ENCODE measurements at places on chromosomes 16 and 17.

- no peak for DNase-seq
Measured at GRCh38 chr16:62969711-62970318, 933.6 kb upstream of the CDH8 start.

DNA sequence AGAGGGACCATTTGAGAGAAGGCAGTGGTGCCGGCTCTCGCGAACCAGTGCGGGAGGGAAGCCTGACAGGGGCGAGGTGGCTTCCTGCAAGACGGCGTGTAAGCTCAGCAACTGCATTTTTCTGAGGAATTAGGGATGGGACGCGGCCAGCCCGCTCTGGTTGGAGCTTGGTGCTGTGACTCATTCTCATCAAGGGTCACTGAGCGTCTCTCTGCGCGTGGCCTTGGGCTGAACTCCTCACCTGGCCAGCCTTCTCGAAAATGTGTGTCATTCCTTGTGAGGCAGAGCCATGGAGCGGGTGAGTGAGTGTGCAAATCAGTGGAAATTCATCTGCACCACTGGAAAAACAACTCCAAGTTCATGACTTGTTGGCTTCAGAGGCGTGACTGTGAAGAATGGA, 52.8 kb downstream of the NTN1 start:
- no peak for DNase-seq

DNA sequence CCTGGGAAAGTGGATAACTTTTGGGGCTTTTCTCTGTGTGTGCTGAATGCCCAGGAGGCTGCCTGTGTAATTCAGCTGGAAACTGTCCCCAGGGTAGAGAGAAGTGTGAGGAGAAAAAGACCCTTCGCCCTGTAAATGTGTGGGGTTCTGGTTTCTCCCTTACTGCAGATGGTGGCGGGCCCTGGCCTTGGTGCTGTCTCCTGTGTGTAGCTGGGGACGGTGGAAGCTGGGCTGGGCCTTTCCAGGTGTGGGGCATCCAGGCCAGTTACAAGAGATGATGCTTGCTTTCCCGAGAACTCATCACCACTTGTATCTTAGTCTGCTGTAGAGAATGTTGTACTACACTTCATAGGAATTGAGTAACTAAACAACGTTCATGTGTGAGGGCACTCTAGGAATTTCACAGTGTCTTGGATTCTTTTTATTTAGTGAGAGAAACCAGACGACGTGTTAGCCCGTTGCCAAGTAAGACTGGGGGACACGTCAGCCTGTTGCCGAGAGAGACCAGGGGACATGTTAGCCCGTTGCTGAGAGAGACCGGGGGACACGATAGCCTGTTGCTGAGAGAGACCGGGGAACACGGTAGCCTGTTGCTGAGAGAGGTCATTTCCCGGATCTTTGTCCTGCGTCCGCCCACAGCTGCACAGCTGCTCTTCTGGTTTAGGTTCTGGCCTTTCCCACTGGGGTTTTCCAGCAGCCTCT, 43.1 kb downstream of the TBCD start:
- no peak for DNase-seq

DNA sequence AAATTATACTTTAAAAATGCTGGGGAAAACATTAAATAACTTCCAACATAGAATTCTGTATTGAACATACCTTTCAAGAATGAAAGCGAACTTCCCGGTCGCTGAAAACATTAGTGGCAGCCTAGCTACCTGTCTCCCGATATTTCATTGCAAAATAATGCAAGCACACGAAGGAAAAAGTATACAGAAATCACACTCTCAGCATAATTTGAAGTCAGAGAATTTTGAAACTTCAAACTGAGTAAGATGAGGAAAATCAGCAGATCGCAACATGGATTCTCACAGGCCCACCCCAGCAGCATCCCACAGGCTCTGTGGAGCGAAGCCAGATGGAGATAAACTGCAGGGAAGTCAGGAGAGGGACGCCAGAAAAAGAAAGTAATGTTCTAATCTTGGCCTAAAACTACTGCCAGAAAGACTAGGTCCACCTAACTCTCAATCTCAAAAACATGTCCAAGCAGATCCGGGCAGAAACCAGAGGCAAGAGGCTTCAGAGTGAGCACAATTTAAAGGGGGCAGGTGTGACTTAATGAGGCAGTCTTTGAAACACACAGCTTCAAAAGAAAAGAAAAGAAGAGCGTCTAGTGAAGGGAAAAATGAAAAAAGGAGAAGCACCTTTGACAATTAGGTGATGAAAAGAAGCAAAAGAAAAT, 4.8 kb upstream of the GOSR1 start:
- no peak for DNase-seq

DNA sequence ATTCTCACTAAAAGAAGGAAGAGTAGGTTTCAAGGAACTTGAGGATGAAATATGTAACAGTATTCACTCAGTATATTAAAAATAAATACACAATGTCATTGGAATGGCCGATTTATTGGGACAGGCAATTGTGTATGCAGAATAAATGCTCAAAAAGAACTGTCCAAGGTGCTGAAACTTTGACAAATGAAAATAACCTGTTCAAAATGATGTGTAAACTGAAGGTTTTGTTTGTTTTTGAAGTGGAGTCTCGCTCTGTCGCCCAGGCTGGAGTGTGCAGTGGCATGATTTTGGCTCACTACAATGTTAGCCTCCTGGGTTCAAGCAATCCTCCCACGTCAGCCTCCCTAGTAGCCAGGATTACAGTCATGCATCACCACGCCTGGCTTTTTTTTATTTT, 318.7 kb upstream of the RBFOX1 start:
- no peak for DNase-seq

DNA sequence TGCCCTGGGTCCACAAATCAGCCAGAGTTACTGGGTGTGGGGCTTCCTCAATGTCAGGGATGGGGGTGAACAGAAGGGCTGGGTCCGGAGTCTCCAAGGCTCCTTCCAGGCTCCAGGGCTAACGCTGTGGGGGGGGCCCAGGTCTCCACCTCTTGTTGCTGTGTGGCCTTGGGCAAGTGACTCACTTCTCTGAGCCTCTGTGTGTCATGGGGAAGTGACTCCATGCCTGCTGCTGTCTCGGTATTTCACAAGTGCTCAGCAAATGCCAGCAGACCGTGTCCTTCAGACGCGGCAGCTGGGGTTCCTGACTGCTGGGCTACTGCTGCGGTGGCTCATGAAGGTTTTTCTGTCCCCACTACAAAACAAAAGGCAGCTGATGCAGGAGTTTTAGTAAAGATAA, 26.6 kb downstream of the JPH3 start:
- no peak for DNase-seq

- no peak for DNase-seq
Measured at GRCh38 chr17:56807723-56808122, 26.0 kb downstream of the C17orf67 start.

DNA sequence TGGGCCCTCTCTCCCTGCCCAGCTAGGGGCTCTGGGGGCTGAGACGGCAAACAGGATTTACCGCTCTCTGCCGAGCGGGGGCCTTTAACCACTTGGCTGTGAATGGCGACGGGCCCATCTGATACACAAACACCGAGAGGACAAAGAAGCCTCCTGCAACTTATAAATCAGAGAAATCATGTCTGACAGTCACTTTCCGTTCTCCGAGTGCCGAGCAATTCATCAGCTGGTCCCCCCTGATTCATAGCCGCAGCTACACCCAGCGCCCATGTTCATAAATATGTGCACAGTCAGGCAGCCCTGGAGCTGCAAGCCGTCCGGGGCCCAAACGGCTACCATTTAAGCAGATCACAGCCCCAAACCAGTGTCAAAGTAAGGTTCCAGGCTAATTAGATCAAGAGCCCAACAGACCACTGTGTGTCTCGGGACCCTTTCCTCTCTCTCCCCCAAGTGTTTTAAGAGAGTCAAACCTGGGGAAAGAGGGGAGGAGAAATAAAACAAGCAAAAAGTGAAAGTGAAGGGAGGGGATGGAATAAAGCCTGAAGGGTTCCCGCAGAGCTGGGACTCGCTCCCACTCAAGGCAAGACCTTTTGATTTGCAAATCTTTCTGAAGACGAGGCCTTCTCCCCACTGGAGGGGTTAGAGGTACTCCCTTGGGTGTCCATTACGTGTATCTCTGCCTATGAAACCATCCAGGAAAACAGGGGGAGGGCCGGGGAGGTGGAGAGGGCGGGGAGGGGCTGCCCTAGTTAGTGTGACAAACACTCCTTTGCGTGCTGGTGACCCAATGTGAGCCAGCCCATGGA, 154.7 kb downstream of the C16orf78 start:
- DNase-seq: no peak

- no peak for DNase-seq
Measured at GRCh38 chr17:7503521-7503920, 19.4 kb downstream of the POLR2A start.

DNA sequence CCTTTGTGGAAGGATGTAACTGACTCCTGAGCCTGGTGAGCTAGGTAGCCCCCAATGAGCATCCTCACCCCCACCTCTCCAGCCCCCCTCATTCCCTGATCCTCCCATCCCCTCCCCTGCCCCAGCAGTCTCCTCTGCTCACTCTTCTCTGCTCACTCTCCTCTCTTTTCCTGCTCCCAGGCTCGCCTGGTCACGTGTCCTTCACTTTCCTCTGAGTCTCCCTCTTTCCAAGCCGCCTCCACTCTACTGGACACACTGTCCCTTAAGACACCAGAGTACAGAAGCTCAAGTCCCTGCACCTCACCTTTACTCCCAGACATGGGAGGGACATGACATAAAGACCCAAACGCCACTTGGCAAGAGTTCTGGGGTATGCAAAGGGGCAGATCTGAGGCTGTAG, 76.3 kb upstream of the RBL2 start:
- no peak for DNase-seq

- no peak for DNase-seq
Measured at GRCh38 chr17:63358111-63358839, 87.8 kb downstream of the CYB561 start.

DNA sequence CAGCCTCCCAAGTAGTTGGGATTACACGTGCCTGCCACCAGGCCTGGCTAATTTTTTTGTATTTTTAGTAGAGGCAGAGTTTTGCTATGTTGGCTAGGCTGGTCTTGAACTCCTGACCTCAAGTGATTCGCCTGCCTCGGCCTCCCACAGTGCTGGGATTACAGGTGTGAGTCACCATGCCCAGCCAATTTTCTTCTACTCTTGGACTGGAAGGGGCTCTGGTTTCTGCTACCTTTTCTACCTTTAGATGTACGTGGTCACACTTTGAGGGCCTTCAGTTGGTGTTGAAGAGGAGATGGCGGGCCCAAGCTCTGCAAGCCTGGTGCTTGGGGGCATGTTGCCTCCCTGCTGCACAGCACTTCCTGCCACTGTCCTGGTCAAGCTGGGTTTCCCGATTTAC, 173.6 kb downstream of the PRKCA start:
- no peak for DNase-seq

Measured in NCI-H774 (cell line).